ENCODE measurements at places on chromosomes 7 and 10.

DNA sequence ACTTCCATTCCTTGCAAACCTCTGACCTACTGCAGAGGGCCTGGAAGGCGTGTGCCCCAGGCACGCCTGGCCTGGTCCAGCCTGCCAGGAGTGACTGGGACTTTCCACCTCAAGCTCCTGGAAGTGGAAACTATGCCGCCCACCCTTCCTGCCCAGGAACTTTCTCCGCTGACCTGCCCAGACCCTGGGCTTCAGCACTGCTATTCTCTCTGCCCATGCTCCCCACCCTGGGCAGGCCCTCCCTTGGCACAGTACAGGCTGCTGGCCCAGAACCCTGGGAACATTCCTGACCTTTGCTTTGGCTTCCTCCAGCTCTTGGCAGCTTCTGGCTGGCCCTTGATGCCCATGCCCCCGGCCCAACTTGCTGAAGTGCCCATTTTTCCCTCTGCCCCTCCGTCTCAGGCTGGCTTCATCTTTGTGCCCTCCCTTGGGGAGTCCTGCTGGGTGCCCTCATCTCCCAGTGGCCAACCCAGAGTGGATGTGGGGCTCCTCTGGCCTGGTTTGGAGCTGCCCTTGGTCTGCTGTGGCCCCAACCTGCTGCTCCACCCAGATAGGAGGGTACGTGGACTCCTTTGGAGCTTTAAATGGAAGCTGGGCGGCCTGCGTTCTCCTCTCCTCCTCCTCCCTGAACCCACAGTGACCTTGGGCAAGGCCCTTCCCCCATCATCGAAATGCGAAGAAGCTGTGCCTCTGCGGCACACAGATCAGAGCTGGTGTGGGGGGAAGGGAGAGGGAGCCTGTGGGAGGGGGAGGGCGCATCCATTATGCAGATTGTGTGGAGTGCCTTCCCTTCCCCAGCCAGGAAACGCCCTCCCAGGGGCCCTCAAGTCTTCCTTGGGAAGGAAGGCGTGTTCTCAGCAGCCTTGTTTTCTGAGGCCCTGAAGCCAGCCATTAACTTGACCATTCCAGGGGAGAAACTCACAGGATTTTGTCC is 3.4 kb downstream of the MMRN2 start:
- DNase-seq = no peak

DNA sequence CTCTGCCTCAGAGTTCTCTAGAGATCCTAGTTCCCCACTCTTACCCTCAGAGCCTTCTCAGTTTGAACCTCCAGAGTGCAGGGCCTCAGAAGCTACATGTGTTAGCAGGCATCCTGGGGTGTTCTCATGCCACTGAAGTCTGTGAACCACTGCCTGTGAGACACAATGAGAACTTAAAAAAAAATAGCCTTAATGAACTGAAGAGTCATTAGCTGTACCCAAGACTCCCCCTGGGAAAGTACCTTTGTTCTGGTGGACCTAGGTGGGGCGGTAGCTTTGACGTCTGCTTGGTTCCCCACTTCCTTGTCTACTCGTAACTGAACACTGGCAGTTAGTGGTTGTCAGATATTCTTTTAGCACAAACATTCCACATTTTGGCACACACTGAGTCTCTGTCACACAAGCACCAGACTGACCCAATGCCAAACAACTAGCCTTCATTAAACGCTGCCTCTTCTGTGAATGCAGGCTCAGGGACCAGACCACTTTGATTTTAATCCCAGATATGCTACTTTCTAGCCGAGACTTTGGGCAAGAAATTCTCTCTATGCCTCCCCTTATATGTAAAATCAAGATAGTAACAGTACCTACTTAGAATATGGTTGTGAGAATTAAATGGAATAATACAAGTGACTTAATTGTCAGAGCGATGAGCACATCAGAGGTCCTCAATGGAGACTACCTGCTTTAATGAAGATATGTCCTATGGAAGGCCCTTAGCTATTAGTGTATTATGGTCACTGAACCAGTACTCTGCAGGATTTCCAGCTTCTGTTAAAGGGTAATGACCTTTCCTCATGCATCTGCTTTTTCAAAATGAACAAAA is 75.3 kb upstream of the CC2D2B start:
- peak; percentile 15 for DNase-seq

DNA sequence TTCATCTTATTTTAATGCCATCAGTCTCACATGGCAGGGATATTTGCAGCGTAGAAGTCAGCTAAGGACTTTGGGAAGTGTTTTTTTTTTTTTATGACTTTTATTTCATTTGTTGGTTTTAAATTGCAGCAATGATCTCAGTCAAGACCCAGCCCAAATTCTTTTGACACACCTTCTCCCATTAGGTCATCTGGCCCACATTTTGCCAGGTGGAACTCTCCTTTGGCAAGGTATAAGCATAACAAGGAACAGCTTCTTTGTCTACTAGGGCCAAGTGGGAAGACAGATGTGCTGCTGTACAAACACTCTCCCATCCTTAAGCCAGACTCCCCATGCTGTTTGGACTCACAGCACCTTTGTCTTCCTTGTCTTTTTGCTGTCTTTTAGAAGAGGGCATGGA is 41.8 kb downstream of the PLEKHA8 start:
- DNase-seq = no peak

- no peak for DNase-seq
Measured at GRCh38 chr10:67864607-67865371, 19.7 kb upstream of the SIRT1 start.

GRCh38 chr10:86327954-86328725 is 38.5 kb downstream of the GRID1 start:
- DNase-seq = no peak

- no peak for DNase-seq
Measured at GRCh38 chr10:34824870-34825269, 9.8 kb upstream of the PARD3 start.

- DNase-seq = no peak
Measured at GRCh38 chr10:17307123-17307522, 79.1 kb downstream of the VIM start.

DNA sequence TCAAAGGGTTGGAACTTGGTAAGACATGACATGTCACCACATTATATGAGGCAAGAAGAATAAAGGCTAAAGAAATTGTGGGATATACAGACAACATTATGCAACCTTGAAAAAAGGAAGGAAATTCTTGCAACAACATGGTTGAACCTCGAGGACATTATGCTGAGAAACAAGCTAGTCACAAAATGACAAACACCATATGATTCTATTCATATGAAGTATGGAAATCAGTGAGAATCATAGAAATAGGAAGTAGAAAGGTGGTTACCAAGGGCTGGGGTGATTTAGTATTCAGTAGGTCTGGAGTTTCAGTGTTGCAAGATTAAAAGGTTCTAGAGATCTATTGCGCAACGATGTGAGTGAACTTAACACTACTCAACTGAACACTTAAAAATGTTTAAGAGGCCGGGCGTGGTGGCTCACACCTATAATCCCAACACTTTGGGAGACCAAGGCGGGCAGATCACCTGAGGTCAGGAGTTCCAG is 126.9 kb upstream of the TBX20 start:
- DNase-seq = no peak

DNA sequence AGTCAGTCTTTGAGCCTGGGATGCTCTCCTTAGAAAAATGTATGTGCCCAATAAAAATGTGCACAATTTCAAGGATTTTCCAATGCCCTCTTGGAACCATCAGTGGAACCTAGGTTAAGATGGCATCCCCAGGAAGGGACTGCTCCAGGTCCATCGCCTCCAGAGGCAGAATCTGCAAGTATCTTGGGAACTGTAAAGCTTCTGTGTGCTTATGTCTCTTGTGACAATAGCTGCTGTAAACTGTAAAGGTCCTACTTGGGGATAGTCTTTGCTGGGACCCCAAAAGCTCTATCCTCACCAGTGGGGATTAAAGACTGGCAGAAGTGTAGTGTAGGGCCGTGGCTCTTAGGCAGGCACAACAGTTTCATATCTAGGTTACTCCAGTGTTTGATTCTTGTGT is 11.9 kb downstream of the DUSP5 start:
- no peak for DNase-seq

- DNase-seq = no peak
Measured at GRCh38 chr10:93758891-93759410, 1.2 kb downstream of the LGI1 start.

GRCh38 chr10:79025199-79025832 is 43.5 kb upstream of the ZMIZ1 start:
- no peak for DNase-seq

DNA sequence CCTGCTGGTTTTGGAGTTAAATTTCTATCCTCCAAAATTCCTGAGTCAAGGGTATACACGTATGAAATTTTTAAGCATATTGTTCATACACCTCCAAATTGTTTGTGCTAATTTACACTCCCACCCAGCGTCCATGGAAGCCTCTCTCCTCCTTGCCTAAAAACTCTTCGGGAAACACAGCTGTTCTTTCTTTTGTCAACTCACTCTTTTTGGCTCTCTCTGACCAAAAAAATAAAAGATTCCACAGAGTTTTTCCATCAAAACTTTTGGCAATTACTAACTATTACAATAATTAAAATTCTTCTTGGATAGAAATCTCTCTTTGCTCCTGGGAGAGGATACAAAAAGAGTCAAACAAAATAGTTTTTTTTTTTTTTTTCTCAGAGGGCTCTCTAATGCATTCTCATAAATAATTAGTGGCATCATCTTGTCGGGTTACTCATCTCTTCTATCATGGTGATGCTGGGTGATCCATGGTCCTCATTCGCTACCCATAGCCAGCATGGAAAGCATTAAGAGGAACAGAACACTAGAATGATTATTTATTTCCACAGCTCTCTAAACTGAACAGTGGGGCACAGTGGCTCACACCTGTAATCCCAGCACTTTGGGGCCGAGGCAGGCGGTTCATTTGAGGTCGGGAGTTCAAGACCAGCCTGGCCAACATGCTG is 310.7 kb downstream of the SFMBT2 start:
- DNase-seq = no peak

GRCh38 chr7:149067869-149068268 is 22.6 kb downstream of the ZNF786 start:
- DNase-seq = peak; percentile 3

DNA sequence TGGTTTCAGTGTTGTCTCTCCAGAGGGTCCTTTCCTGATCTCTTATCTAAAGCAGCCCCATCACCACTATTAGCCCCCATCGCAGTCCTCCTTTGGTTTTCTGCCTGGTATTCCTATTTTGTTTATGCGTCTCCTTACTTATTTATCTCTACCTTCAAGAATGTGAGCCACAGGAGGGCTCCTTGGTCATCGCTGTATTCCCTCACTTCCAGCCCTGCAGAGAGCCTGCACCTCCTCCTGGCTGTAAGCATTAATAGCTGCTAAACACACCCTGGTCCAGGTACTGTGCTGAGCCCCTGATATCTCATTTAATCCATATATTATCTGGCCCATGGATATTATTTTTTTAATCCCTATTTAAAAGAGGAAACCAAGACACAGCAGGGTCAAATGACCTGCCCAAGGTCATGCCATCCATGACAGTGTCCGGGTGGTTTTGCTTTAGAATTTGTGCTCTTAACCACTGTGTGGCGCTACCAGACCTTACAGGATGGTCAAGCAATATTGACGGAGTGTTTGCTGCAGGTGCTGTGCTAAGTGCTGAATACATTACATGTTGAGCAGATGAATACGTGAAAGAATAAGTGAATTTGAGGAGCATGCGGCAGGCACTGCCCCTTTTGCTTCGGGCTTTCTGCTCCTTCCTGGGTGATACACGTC is 227.2 kb downstream of the ADAM12 start:
- no peak for DNase-seq

GRCh38 chr7:137952426-137952805 is 49.5 kb downstream of the CREB3L2 start:
- no peak for DNase-seq

- DNase-seq = no peak
Measured at GRCh38 chr7:150903606-150904005, 51.3 kb downstream of the AOC1 start.

Measured in stimulated activated naive CD4-positive, alpha-beta T cell treated with Interleukin-2 at 50 U/mL for 16 hours (primary cell).